Activated CD4-positive, CD25-positive, alpha-beta regulatory T cell treated with anti-CD3 and anti-CD28 coated beads, Interleukin-2, amount 50 U/mL, for 24 hours (primary cell): ENCODE measurements at places on chromosomes 1 and 21.

- ATAC-seq = no peak
Measured at GRCh38 chr1:209989525-209989924, 51.5 kb downstream of the SYT14 start.

DNA sequence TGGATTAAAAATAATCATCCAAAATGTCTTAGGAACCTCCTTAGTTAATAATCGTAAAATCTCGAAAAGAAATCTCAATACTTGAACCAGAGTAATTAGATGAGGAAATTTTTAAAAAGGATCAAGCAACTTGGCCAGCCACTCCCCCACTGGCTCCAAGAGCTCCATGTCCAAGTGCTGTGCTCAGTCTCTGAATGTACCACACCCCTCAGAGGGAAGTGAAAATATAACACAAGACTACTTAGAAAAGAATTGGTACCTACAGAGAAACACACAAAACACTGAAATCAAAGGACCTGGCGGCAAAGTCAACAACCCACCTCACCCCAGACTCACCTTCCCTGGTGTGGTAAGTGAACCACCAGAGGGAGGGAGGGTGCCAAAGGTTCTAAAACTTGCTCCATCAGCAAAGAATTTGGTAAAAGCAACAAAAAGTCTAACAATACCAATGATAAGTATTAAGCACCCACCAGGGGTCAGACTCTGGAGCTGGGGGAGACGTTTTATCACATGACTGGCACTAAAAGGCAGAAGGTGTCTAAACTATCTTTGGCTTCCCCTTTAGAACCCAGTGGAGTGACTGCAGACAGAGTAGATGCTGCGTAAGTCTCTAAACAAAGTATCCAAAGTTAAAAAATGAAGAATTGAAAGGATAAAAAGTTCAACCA lies 14.0 kb downstream of the LBR start:
- ATAC-seq = no peak

DNA sequence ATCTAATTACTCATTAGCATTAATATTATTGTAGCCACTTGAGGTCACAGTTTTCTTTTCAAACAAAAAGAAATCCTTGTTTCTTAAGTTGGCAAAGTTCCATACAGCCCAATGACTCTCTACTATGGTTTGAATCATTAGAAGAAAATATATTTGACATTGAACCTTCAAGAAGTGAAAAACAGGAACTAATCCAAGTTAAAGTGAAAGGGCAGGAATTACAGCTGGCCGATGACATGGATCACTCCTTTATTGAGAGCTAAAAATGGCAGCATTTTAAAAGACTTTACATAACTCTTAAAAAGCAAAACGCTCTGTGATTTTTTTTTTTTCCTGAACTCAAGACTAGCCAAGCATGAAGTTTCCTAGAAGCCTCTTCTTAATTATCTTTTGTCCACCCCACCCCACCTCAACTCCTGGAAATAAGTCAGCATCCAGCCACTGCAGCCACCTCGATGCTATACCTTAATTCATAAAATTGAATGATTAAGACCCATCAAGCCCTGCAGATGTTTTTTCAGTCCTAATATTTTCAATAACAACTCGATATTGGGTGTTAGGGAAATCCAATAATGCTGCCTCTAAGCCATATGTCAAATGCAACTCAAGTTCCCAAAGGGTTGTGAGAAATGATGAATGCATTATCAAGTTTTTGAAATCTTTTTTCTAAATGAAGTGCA lies 323.1 kb downstream of the HHIPL2 start:
- ATAC-seq = no peak

GRCh38 chr1:87136607-87137341 lies 191.9 kb upstream of the LMO4 start:
- no peak for ATAC-seq

DNA sequence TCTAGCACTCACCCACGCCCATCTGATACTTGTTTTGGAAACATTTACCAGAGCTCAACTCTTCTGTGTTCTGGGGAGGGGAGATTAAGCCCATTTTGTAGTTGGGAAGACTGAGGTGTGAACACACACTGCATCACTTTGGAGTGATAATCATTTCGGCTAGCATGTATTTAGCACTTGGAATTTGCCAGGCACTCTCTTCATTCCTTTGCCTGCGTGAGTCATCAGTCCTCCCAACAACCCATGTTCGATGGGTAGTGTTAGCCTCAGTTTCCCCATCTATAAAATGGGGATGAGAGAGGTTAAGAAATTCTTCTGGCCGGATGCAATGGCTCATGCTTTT lies 182.8 kb upstream of the TMEM51 start:
- no peak for ATAC-seq

DNA sequence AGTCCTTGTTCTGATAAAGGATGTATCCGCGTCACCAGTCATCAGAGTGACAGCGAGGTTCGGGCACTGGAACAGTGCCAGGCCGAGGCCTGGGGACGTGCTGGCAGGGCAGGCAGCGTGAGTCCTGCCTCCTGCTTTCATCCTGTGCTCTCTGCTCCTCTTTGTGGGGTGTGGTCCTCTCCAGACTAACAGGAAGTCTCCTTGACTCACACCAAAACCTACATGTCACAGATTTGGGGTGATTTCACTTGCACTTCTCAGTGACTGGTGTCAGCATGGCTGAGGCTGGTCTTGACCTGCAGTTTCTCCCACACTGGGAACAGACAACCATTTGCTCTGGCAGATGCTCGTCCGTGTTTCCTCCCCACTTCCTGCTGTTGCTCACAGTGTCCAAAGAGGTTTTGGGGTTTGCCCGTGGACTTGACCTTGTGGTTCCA lies 8.8 kb upstream of the NLRP3 start:
- ATAC-seq = peak; percentile 69

GRCh38 chr1:153684892-153685291 lies 6.4 kb downstream of the NPR1 start:
- no peak for ATAC-seq

- no peak for ATAC-seq
Measured at GRCh38 chr1:68585351-68585750, 88.5 kb upstream of the DEPDC1 start.

DNA sequence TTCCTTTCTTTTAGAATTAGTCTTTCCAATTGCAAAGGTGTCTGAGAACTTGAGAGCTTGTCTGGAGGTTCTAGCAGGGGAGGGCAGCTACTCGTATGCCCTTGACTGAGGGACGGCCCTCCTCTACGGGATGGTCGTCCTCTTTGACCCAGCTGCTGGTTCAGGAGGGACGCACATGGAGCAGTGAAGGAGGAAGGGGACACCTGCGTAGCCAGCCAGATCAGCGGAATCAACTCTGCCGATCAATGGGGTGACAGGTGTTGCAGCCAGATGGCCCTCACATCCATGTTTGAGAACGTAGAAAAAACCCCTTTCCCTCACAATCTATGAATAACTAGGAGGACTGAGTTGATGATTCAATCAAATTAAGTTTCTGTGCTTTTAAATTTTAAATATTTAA lies 15.7 kb upstream of the A3GALT2 start:
- ATAC-seq = no peak

DNA sequence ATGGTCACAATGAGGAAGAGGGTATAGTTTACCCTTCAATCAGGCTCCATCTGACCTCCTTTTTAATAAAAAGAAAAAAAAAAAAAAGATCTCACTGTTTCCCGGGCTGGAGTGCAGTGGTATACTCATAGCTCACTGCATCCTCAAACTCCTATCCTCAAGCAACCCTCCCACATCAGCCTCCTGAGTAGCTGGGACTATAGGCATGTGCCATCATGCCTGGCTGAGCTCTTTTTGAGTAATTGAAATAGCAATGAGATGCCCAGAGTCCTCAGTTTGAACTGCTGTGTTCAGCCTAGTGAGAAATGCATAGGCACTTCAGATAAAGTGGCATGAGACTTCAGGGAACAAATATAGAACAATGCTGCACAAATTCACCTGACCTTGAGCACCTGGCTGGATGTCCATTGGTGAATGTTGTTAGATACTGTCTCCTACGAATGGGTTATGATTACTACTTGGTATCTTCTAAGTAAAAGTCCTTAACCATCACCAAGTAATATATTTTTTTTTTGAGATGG lies 67.6 kb downstream of the NR5A2 start:
- no peak for ATAC-seq

- ATAC-seq = no peak
Measured at GRCh38 chr1:226697929-226698544, 41.0 kb downstream of the ITPKB start.

- ATAC-seq = no peak
Measured at GRCh38 chr1:90922996-90923395, 98.8 kb downstream of the ZNF644 start.
